ENCODE measurements at places on chromosomes 11 and 22. TPM values are rescaled to one million over a fixed set of nuclear protein-coding genes. Genes with fewer than 3 reads are reported as not detected.

DNA sequence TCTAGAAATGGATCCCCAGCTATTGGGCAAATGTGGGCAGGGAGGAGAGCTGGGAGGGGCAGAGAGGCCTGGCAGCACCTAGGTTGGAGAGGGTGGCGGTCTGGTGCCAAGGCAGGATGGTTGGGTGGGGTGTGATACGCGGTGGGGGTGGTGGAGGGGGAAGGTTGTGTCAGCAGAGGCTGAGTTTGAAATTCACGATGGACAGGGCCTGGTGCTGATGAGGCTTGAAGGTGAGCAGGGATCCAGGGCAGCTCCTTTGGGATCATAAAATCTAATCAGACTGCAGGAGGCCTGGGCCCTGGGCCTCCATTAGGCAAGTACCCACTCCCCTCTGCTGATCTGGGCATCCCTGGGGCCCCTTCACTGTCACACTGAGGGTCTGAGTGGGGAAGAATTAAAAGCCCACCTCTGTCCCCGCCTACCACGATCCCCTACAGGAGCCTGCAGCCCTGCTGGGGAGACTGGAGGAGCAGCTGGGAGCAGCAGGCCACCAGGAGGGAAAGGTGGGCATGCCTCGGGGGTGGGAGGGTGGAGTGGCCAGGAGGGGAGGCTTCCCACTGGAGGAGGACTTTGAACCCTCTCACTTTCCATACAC, 24.0 kb downstream of the IGLL1 start:
- peak; percentile 55 for DNase-seq

DNA sequence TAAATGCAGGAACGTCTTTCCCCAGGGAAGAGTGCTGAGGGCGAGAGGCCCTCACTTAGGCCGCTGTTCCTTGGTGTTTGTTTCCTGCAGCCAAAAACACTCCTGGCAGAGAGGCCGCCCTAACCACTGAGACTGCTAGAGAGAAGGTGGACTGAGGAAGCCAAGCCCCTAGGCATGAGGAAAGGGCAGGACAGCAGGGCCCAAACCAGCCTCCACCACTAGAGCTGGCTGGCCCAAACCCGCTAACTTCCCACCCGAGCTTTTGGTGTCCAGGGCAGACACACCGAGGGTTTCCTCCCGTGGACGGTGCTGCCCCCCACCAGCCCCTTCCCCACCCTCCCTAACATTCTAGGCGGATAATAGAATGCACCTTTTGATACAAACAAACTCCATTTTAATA, 6.0 kb downstream of the FGF19 start:
- no peak for DNase-seq

DNA sequence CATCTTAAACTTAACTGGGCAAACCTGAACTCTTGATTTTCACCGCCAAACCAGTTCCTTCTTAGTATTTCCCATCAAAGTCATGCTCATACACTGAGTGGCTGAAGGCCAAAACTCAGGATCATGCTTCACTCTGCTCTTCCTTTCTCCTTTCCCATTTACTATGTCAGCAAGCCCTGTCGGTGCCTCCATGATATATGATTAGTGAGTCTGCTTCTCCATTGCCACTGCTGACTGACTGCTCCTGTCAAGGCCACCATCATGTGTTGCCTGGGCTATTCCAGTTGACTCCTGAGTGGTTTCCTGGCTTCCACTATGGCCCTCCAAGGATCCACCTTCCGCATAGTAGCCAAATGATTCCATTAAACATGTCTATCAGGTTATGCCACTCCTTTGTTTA, 42.8 kb upstream of the AMPD3 start:
- DNase-seq = no peak

DNA sequence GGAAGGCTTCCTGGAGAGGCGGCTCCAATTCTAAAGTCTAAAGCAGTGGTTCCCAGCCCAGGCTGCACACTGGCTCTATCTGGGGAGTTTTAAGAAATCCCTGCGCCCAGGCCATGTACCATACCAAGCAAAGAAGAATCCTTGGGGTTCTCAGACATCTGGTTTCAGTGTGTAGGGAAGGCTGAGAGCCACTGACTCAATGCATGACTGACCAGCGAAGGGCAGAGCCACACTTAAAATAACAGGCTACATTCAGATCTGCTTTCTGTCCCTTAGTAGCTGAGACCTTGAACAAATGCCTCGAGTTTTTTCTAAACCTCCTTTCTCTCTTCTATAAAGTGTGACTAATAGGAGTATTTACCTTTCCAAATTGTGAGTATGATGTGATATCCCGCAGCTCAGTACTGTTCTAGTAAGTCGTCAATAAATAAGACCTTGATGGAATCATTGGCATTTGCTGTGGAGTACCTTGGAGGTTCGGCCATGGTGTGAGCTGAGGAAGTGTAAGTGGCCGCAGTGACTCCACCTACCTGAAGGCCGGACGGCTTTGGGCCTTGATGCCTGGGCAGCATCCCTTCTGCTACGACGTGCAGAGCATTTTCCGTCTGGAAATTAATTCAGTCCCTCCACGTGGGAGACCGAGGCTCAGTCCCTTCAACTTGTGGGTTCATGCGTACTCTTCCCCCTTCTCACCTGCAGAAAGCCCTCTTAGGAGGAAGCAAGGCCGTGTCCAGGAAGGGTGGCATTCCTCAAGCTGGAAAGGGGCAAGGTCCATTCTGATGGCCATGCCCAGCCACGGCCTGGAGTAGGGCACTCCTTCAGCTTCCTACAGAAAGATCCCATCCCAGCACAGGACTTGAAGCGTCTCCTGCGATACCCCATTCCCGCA, 25.1 kb downstream of the GLB1L2 start:
- no peak for DNase-seq

- no peak for DNase-seq
Observed at GRCh38 chr11:26929806-26930517, 64.0 kb upstream of the FIBIN start.

- DNase-seq = no peak
Observed at GRCh38 chr22:33450756-33451155, 392.6 kb upstream of the SYN3 start.

GRCh38 chr11:111923951-111924350, 5.2 kb downstream of the C11orf52 start:
- DNase-seq = no peak

Gene DCDC1
- 0.52 TPM for total RNA-seq

Gene DNAJB13
- not detected for total RNA-seq

Gene GALNT18
- 60.6 TPM for total RNA-seq

Measured in aorta (tissue), 5 donors.